GM12892 (cell line): ENCODE measurements at places on chromosomes 2 and 18.

DNA sequence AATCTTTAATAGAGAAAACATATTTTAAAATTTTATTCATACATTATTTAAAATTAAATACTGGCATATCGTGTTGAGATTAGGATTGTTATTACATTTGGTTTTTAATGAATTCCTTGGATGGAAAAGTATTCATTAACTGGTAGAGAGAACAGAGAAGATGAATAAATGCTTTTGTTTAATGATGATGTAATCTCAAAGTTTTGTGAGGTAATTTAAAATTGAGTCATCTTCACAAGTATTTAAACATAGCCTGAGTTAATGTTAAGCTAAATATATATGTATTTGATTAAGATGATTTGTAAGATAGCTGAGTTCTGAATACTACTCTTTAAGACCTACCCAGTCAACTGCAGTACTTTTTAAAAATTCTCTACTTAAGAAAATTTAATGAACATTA, 713.4 kb upstream of the VRK2 start:
- no peak for DNase-seq

- DNase-seq, result no peak
Measured at GRCh38 chr2:231655894-231656293, 52.4 kb upstream of the PTMA start.

DNA sequence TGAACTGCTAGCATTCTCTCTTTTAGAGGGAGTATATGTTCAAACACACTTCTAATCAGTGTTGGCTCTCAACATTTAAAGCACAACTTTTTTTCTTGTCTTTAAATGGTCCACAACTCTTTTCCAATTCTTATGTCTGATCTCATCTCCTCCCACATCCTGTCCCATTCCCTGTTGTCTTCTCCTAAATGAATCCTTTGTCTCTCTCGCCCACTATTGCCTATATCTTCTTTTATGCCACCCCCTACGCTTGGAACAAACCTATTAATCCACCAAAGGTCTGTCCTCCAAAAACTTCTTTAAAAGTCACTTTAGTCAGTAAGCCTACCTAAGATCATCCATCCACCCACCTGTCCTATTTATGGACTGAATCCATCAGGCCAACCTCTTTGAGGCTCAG, 235.5 kb upstream of the SMAD7 start:
- no peak for DNase-seq

DNA sequence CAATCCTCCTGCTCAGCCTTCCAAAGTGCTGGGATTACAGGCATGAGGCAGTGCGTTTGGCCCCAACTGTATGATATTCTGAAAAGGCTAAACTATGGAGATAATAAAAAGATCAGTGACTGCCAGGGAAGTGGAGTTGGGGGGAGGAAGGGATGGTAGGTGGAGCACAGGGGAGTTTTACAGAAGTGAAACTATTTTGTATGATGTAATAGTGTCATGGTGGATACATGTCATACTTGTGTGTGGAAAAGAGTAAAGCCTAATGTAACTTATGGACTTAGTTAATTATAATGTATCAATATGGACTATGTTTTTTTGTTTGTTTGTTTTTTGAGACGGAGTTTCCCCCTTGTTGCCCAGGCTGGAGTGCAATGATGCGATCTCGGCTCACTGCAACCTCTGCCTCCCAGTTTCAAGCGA, 2.9 kb upstream of the GGCX start:
- no peak for DNase-seq

- DNase-seq, result no peak
Measured at GRCh38 chr2:216206821-216207220, 97.7 kb downstream of the XRCC5 start.

GRCh38 chr2:48527226-48527885, 2.6 kb upstream of the STON1 start:
- DNase-seq, result no peak

GRCh38 chr2:29310650-29311348, 195.6 kb downstream of the CLIP4 start:
- DNase-seq, result no peak

DNA sequence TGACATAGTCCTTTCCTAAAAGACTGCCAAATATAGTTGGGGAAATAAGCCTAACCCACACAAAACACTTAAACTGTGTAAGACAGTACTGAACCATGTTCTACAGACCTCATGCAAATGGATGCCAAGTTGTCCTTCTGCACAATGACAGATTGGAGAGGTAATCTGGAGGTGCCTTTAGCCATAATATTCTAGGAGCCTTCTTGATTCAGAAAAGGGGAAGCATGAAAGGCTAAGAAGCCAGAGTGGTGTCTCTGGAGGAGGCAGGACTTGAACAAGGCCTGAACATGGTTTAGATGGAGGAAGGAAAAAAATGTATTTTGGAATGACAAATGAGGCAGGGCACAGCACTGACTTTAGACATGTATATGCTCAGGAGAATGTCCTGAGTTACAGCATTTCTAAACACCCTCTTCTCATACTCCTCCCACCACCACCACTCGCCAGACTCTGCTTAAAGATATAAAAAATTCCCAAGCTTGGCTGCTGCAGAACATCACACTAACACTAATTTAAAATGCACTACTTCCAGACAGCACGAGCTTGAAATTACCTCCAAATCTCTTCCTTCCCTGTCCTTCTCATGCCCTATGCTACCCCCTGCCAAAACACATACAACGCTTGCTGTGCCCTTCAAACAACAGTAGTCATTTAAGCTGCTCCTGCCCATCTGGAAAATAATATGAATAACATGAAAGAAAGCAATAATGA, 110.4 kb downstream of the ANKRD44 start:
- no peak for DNase-seq

GRCh38 chr18:23623040-23623439, 36.7 kb upstream of the NPC1 start:
- no peak for DNase-seq

GRCh38 chr2:164651361-164651760, 30.1 kb upstream of the GRB14 start:
- no peak for DNase-seq

GRCh38 chr2:9639740-9640343, 9.0 kb upstream of the YWHAQ start:
- no peak for DNase-seq

DNA sequence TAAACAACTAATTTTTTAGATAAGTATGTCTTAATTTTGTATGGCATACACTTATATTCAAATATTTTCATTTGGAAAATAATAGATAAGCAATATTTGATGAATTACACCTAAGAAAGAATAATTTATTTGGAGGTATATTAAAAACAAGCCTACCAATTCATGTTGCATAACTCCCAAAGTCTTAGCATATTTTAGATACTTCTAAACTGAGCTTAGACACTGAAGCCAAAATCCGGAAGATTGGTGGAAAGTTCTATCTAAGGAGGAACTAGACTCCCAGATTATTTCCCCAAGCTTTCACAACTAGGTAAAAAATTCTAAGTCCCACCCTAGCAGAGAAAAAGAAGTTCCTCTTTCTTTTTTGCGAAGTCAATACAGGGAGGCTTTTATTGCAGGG, 221.0 kb upstream of the MMADHC start:
- no peak for DNase-seq

GRCh38 chr2:229071292-229071976, 199.7 kb downstream of the PID1 start:
- DNase-seq, result no peak

DNA sequence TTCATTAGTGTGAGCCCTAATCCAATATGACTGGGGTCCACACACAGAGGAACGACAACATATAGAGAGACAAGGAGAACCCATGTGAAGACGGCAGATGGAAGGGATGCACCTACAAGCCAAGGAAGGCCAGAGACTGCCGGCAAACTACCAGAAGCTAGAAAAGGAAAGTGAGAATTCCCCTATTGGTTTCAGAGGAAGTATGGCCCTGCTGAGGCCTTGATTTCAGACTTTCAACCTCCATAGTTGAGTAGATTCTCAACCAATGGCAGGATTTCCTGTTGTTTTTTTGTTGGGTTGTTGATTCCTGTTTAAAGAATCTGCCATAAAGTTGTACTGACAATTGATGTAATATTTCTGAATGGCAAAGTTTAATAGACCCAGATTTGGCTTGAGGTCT, 241.5 kb downstream of the SATB2 start:
- no peak for DNase-seq

GRCh38 chr2:164671664-164672396, 50.5 kb upstream of the GRB14 start:
- DNase-seq, result no peak

DNA sequence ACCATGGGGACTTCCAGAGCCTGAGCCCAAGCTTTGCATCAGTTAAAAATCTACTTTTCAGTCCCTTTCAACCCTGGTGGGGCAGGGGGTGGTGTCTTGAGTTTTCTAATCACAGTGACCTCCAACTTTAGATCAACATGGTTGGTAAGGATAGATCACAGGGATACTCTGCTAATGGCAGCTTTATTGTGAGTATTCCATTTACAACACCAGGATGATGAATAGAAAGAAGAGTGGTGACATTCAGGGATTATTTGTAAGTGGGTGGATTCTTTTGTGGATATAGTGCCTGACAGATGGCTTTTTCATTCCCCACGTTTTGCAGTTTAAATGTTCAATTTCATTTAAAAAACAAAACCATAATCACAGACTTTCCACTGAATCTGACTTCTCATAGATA, 51.3 kb downstream of the ZNF532 start:
- no peak for DNase-seq

DNA sequence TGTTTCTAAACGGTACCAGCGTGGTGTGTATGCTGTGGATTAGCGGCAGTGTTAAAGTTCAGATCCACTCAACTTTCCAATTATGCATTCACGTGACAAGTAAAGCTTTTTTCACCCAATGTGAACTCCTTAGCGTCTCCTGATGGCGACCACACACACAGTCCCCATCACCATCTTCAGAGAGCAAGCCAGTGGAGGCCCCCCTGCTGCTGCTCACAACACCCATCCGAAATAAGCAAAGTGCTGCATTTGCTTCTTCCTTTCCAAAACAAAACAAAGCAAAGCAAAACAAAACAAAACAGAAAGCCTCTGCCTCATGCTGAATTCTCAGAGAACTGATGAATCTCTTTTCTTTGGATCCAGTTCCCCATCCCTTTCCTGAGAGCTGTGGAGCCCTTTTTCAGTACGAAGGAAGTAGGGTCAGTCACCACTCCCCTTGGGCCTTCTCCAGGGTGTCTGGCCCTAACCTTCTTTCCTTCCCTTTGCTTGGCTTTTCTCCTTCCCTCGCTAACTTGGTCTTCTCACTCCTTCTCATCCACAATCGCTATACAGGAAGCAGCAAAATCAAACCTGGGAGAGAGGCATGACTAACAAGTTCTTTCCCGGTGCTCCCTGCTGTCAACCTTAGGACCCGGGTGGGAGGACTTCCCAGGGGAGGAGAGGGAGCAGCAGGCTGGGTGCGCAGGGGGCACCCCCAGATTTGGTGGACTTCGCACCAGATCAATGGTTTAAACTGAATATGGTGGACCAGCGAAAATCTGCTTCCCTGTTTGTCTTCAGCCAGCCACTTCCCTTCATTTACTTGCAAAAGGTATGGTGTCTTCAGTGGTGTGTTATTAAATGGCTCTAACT, 56.0 kb downstream of the NRP2 start:
- no peak for DNase-seq

DNA sequence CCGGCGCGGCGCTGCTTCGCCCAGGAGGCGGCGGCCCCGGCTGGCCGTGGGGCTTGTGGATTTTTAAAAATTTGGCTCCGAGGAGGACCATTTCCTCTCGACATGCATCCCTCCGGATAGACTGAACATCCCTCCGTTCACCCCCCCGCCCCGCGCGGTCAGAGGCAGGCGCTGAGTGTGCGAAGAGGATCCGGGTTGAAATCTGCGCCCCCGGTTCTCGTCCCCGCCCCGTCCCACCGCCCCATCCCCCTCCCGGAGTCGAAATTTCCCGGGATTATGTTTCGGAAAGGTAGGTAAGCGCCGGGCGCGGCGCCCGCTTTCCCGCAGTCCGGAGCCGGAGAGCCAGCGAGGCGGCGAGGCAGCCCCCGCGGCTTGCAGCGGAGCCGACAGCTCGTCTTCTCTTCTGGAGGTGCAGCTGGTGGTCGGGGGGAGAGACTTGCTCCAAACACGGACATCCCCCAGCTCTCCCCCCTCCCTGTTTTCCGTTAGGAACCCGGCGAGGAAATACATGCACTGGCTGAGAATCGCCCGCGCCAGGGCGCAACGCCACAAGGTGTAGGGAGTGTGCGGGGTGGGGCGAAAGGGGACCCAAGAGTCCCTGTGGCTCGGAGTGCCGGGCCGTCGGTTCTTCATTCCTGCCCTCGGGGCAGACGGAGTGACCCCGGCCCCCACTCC, at the start of gene PRKCE:
TSS of gene PRKCE (plus strand) at position 261 of the 675 bp plus-strand sequence.
- peak; percentile 47 for DNase-seq

- no peak for DNase-seq
Measured at GRCh38 chr2:201517094-201517493, 65.6 kb downstream of the STRADB start.

DNA sequence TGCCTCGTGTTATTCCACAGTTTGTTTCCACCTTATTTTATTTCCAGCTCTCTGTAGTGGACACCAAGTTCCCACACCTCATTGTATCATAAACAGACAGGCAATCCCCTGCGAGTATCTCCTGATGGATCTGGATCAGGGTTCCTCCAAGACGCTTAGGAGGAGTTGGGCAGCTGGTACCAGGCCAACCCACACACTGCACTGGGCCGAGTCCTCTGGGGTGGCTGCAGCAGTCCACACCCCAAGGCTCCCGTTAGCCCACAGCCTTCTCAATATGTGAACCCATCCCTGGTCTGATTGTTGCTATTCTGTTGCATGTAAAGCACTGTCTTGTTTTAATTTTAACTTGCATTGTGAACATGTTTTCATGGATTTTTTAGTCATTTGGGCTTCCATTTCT, 178.8 kb upstream of the RAB6C start:
- DNase-seq, result no peak

DNA sequence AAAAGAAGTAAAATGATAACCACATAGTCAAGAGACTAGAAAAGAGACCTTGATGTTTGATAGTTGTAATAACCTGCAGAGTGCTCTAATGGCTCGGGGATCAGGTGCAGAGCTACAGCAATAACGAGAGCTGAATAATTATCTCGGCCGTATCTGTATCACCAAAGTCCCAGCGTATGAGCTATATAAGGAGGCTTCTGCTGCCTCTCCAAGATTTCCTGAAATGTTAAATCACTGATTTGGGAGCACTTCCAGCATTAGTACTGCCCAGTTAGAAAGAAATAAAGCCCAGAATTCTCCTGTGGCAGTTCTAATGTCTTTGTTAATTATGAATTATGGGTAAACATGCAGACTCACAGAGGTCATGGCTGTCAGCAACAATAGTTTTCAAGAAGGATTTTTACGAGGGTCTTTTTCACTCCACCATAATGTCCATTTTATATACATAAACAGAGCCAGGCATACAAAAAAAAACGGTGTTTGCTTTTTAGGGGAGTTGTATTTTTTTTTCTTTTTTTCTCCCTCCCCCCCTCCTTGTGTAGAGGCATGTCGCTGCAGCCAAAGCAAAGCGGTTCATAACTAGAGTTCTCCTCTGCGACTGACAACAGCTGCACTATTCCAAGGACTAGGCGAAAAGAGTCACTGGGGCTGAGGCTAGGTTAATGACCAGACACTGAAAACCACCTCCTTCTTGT, 168.3 kb upstream of the VRK2 start:
- no peak for DNase-seq

DNA sequence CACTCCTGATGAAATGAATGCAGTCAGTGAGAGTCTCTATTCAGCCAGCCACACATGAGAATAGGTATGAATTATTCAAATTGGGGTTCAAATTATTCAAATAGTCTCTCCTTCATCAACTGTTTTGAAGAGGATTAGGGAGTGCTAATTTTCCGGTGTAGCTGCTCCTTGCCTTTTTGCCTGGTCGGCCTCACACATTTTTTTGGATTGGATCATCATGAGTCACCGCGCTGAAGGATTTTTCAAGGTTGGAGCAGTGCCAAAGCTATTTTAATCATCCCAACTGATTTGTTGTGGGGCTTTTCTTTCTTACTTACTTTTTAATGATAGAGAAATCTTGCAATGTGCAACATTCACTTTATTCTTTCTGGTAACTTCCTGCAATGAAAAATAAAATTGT, 2.4 kb upstream of the DTNA start:
- no peak for DNase-seq
